Right cardiac atrium (tissue), 5 donors: ENCODE measurements at places on chromosomes 13 and 19.

DNA sequence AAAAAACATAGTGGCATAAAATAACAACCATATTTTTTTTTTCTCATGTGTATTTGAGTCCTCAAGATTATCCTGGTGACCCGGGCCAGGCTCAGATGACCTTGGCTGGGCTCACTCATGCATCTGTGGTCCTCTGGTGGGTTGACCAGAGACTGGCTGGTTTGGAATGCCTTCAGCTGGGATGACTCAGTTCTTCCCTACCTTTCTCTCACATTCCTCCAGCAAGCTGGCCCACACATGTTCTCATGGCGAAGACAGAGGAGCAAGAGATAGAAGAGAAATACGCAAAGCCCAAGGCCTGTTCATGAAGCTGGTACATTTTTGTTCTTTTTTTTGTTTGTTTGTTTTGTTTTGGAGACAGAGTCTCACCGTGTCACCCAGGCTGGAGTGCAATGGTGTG is 14.3 kb upstream of the ZNF541 start:
- no peak for DNase-seq

DNA sequence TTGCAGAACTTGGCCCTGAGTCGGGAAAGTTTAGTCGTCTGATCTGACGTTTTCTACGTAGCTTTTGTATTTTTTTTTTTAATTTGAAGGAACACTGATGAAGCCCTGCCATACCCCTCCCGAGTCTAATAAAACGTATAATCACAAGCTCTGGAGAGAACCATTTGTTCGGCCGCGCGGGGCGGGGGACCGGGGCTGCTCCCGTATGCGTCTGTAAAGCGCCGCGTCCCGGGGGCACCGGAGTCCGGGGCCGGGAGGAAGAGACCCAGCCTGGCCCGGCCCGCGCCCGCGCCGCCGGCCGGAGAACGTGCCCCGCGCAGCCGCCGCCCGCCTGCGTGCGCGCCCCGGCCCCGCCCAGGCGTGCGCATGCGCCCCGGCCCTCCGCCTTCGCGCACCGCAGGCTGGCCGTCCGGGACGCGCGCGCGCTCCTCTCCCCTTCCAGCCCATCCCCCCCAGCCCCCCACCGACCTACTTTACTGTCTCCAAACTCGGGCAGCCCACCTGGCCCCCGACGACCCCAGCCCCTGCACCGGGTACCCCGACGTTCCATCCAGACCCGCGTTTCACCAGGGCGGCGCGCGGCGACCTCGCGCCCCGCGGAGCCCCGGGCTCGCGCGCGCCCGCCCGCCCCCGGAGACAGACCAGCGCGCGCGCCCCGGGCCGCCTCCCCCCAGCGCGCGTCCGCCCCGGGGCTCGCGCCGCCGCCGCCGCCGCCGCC is 785 bp upstream of the USF2 start:
- DNase-seq, result peak; percentile 92

DNA sequence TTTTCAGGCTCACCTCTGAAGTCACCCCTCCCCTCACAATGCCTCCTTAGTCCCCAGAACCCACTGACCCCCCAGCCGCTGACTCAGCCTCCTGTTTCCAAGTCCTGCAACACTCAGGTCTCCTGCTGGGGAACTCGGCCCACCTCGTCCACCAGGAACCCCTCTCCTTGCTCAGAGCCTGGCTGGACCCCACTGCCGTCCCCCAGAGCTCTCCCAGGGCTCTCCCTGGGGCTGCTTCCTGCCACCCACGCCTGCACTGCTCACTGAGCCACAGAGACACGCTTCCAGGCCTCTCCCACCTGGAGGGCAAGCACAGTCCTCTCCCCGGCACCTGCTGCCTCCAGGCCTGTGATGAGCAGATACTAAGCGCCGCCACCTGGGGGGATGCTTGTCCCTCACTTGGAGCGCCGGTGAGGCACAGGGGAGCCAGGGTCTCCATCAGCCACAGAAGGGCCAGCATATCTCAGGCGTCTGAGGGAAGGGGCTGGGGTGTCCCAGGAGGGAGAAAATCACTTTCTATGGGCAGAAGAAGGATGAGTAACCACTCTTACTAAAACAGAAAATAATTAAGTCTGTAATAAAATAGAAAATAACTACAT is 53.8 kb downstream of the KLF2 start:
- DNase-seq, result no peak

- DNase-seq, result no peak
Measured at GRCh38 chr13:33645591-33646554, 172.1 kb upstream of the RFC3 start.

GRCh38 chr13:76620036-76620435 is 266.2 kb downstream of the KCTD12 start:
- no peak for DNase-seq

DNA sequence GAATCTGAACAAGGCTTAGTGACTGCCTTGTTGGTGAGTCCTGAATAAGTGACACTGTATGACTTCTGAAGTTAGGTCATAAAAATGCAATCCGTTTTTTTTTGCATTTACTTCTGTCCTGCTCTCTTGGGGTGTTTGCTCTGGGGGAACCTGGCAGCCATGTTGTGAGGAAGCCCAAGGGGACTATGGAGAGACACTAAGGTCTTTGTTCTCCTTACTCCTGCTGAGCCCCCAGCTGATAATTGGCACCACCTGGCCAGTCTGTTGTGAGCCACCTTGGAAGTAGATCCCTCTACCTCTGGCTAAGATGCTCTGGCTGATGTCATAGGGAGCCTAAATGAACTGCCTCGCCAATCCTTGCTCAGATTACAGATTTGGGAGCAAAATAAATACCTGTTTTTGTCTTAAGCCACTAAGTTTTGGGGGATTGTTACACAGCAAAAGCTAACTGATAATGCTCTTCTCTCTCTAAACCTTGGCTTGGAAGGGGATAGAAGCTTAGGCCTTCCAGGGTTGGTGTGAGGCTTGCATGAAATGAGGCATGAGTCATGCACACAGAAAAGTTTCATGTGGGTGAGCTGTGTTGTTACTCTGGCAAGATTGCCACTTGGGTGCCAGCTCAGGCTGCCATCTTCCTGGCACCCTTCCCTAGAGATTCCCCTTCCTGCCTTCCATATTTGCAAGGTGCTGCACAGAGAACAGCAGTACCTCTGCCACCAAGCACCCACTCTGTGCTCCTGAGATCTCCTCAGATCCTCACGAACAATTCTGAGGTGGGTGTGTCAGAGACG is 10.1 kb downstream of the TUBB4A start:
- DNase-seq, result no peak

DNA sequence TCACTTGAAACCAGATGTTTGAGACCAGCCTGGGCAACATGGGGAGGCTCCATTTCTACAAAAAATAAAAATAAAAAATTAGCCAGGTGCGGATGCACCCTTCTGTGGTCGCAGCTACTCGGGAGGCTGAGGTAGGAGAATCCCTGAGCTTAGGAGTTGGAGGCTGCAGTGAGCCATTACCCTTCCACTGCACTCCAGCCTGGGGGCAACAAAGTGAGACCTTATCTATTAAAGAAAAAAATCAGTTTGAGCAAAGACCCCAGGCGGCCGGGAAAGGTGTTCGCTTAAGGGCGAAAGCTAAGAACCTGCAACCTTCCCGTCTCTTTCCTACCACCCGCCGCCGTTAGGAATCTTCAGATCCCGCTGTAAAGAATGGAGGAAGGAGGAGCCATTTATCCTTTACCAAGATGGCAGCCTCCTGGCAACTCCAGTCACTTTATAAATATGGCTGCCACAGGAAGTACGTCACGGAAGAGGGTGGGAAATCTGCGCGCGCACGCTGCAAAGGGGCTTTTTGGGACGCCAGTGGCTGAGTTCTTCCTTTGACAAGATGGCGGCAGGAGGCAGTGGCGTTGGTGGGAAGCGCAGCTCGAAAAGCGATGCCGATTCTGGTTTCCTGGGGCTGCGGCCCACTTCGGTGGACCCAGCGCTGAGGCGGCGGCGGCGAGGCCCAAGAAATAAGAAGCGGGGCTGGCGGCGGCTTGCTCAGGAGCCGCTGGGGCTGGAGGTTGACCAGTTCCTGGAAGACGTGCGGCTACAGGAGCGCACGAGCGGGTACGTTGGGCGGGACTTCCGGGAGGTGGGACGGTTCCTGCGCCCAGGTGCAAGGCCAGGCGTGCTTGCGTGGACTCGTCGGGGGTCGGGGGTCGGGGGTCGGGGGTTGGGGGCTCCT is at the start of gene NOP53:
NOP53 (plus strand) TSS at position 537 of the 892 bp plus-strand sequence; CDS start at position 551, 14 bp downstream.
- peak; percentile 96 for DNase-seq

GRCh38 chr19:1645299-1645698 is 7.1 kb downstream of the TCF3 start:
- no peak for DNase-seq

DNA sequence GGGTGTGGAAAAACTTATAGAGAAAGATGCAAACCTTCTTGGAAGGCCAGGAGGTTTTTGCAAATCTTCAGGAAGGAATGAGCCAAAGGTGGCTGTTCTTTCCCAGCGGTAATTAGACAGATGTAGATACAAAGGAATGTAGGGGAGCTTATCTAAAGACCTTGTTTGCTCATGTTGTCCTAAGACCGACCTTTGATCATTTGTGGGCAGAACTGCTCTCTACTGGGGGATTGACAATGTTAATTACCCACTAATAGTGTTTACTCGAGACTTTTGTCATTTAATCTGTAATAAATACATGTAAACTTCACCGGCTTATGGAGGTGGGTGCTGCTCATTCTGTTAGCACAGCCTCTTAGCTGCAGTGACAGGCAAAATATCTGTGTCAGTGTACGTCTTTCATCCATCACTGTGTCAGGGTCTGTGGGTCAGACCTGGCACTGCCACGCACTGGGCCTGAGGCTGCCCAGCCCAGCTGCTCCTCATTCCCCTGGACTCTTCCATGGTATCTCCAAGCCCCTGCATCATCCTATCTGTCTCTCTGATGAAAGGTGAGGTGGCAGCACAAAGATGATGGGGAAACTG is 68.3 kb downstream of the ZNF431 start:
- no peak for DNase-seq

- peak; percentile 29 for DNase-seq
Measured at GRCh38 chr13:36447501-36447900, 15.2 kb downstream of the CCNA1 start.

- peak; percentile 53 for DNase-seq
Measured at GRCh38 chr13:112964971-112965492, 4.0 kb upstream of the MCF2L start.

- DNase-seq, result no peak
Measured at GRCh38 chr19:4749870-4750590, 26.4 kb upstream of the DPP9 start.

- no peak for DNase-seq
Measured at GRCh38 chr13:75610466-75610865, 25.7 kb upstream of the LMO7 start.

DNA sequence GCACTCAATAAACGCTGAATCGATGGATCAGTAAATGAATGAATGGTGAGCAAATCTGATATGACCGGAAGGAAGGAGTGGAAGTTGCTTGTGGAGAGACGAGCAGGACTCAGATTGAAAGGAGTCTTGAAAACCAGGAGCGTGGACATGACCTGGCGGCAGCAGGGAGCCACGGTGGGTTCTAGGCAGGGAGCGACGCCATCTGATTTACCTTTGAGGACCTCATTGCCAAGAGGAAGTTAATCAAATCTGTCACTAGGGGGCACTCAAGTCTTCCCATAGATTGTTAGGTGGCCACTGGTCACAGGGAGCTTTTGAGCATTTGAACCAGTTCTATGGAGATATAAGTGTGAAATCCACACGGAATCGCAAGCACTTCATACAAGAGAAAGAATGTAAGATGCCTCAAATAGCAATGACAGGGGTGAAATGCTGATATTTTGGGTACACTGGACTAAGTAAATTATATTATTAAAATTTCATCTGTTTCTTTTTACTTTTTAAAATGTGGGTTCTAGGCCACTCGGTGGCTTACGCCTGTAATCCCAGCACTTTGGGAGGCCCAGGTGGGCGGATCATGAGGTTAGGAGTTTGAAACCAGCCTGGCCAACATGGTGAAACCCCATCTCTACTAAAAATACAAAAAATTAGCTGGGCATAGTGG is 9.2 kb upstream of the FBN3 start:
- DNase-seq, result no peak

DNA sequence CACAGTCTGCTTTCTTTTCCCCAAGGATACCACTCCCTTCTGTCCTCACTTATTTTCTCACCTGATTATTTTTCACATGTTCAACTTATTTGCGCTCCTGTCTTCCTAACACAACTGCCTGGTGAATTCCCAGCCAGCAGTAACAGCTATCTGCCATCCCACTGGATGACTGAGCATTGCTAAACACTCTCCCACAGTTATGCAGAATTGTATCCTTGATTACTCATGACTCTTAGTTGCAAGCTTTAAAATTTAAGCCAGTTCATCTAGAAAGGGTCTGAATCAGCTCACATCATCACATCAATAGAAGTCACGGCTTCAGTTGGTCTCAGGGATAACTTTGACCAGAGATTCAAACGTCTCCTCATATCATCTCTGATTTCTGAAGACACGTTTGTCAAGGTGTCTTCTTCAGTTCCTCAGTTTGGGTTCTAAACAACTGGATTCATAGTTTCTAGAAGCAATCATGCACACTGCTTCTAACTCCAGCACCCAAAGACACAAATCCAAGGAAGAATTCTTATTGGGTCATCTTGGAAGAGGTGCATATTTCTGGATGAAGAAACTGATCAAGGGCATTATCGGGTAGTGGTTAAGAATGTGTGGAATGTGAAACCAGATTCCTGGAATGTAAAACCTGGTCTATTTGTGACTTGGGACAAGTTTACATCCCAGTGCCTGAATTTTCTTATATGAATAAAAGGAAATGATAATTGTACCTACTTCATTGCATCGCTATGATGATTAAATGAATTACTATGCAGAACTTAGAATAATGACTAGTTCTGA is 13.9 kb upstream of the DACH1 start:
- DNase-seq, result no peak

DNA sequence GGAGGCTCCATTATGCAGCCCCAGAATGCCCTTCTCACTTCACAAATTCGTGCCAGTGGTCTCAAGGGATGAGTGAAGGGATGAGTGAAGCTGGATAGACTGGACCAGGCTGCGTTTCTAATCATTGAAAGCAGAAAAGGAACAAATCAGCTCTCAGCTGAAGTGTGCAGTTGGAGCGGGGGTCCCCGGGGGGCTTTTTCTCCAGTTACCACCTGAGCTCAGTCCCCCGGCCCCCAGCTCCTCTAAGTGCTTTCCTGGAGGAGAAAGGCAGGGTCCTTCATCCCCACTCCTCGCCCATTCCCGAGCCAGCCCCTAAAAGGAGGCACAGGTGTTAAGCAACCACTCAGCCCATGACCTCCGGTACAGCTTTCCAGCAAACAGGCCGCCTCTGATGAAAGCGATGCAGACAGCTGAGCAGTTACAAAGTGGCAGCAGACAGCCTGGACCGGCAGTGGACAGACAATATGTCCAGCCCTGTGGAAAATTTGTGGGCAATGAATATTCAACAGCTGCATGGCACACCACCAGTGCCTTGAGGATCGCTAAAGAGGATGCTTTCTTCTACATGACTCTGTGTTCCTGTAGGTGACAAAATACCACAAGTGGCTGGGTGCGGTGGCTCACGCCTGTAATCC is 110.7 kb upstream of the UBL3 start:
- no peak for DNase-seq

DNA sequence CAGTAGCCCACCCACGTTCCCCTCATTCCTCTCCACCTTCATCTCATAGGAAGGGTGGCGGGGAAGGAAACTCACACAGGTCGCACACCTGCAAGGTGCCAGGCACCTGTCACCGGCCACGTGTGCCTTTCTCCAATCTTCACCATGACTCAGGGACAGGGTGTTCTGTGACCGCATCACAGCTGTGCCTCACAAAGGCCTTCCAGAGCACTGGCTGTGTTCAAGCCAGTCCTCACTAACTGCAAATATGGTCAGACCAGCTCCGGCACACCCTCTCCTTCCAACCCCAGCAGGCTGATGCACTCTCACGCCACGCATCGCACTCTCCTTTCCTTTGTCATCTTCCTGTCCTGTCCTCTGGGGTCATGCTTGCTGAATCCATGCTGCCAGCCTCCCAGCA is 415.9 kb downstream of the IRS2 start:
- DNase-seq, result no peak
